Lower lobe of right lung (tissue), 2 donors: ENCODE measurements at places on chromosomes 5 and 9. TPM values are rescaled to one million over a fixed set of nuclear protein-coding genes. Genes with fewer than 3 reads are reported as not detected.
A peak's percentile ranks its signal among the peaks of the same experiment; 100 is the strongest.

GRCh38 chr9:7879551-7880245, 80.1 kb upstream of the DMAC1 start:
- DNase-seq = no peak
- H3K4me1 ChIP-seq = no peaks in the 10 kb centered on the region
- no peak overlapping the region for H3K27ac ChIP-seq
- no peaks in the 10 kb centered on the region for H3K27me3 ChIP-seq

DNA sequence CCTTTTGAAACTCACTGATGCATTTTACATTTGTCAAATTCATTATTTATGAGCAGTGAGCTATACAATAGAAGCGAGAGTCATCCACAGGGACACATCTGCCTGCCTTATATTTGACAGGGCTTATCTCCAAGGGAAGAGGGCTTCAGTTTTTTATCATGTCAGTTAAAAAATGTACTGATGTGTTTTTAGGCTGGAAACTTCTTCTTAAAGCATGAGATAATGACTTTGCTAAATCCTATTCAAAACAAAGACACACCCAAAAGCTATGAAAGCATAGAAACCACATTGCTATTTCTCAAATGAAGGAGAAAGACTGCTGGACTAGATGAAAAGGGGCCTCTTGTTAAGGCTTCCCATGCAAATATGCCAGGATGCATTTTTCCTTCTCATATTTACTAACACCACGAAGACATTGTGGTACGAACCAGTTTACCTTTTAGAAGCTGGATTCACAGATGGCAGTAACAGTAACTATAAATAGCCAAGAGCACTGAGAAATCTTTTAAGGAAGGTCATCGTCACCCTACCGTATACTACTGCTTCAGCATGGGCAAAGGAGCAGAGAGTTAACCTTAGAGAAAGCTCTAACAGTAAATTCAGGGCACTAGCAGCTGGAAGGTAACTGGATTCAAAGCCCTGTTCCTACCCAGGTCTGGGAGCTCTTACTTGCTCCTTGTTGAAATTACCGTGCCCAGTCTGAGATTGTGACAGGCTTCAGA, 86.3 kb upstream of the IFNK start:
- H3K27ac ChIP-seq = no peak overlapping the region
- H3K36me3 ChIP-seq = no peaks in the 10 kb centered on the region
- no peaks in the 10 kb centered on the region for H3K27me3 ChIP-seq
- peaks cover 33% of the 10 kb centered on the region for H3K4me1 ChIP-seq

- no peak for DNase-seq
- H3K36me3 ChIP-seq = no peaks in the 10 kb centered on the region
- peak overlapping the region; percentile 72 for H3K4me3 ChIP-seq
- H3K4me1 ChIP-seq = peaks cover 38% of the 10 kb centered on the region
Measured at GRCh38 chr5:10442576-10442975, 897 bp downstream of the ROPN1L start.

PCDHGA3 gene
- 1.8 TPM for total RNA-seq
